ENCODE measurements at places on chromosomes 2 and 18.

DNA sequence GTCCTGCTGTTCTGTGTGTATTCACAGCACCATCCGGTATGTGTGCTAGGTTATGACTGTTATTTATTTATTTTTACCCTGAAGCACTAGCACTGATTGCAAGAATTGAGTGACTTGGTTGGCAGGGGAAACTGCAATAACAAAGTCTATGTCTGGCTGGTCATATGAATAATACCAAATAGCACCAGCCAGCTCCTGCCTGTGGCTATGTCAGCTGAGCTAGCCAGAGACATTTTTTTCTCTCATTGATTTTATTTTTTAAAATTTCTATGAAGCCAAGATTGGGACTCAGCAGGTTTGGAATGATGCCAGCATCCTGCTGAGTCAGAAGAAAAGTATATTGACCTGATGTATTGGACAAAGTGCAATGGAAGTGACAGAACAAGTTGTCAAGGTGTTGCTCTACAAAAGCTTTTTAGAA lies 188.5 kb upstream of the CDH2 start:
- peak; percentile 57 for DNase-seq

GRCh38 chr18:2306606-2307005 lies 264.7 kb downstream of the METTL4 start:
- DNase-seq: no peak

- peak; percentile 6 for DNase-seq
These were observed 871.0 kb downstream of the EPHA4 start for GRCh38 chr2:220701115-220701514.

GRCh38 chr2:132593171-132593570 lies 76.8 kb downstream of the LYPD1 start:
- peak; percentile 31 for DNase-seq

GRCh38 chr2:224217233-224217961 lies 178.3 kb upstream of the SERPINE2 start:
- DNase-seq: peak; percentile 29

- DNase-seq: no peak
These were observed 262.6 kb downstream of the NYAP2 start for GRCh38 chr2:225662101-225662500.

DNA sequence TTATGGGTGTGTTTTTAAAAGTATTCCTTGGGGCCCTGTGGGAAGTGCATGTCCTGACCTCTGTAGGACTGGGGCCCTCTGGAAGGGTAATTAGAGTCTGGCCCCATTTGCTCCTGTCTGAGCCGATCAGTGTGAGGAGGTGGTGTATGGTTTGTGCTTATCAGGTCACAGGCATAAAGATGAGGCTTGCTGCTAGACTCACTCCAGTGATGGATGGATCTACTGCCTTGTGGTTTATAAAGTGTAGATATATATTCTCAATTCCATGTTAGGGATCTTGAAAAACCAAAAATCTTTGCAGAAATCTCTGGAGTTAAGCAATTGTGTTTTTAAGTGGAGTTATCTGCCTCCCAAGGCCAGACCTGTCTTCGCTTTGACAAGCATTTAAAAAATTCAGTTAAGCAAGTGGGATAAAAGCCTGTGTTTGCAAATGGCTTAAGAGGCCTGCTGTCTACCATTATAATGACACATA lies 182.4 kb downstream of the PTPRM start:
- peak; percentile 86 for DNase-seq

- no peak for DNase-seq
These were observed 27.6 kb downstream of the THADA start for GRCh38 chr2:43568228-43568627.

- DNase-seq: peak; percentile 71
These were observed 141.9 kb upstream of the CTAGE1 start for GRCh38 chr18:22559414-22560274.

- no peak for DNase-seq
These were observed 34.7 kb upstream of the REEP1 start for GRCh38 chr2:86372133-86372532.

- DNase-seq: peak; percentile 24
These were observed 123.9 kb downstream of the MAP2 start for GRCh38 chr2:209547726-209548125.

GRCh38 chr2:114010001-114010400 lies 120.1 kb downstream of the ACTR3 start:
- DNase-seq: no peak

- DNase-seq: no peak
These were observed 15.8 kb upstream of the MTCL1 start for GRCh38 chr18:8689517-8689916.

DNA sequence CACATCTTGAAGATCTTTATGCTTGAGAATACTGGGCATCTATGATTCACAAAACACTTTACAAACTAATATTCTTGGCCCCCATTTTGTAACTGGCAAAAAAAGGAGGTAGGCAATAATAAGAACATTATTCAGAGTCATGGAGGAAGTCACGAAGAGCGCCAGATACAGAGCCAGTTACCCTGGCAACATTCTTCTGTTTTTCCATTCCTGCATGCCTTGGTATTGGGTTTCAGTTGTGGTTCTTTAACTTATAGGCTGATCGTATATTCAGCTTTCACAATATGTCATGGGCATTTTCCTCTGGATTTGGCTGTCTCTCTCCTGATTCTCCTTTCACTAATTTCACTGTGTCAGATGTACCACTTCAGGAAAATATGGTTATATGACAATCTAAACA lies 234.7 kb downstream of the HRH4 start:
- no peak for DNase-seq

- DNase-seq: no peak
These were observed 786.3 kb upstream of the FSHR start for GRCh38 chr2:49940626-49941025.

Data from iris pigment epithelial cell (primary cell).